ENCODE measurements at places on chromosomes 5 and 9.

- no peak for DNase-seq
Observed at GRCh38 chr5:153674356-153674755, 183.9 kb downstream of the GRIA1 start.

DNA sequence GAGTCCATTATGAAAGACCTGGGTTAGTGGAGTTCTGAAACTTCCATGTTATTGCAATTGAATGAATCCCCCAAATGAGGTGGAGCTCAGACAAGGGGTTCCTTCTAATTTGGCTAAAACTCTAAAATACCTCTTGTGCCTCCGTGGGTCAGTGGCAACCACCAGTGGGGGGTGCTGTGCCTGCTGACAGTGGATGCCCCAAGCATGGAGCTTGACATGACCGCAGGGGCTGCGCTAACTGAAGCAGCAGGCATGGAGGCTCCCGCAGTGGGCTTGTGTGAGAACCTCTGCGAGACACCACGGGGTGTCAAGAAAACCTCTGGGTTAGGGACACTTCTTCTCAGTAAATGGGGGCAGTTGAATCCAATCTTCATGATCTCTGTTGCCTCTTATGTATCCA, 200.5 kb downstream of the DRD1 start:
- DNase-seq, result no peak

DNA sequence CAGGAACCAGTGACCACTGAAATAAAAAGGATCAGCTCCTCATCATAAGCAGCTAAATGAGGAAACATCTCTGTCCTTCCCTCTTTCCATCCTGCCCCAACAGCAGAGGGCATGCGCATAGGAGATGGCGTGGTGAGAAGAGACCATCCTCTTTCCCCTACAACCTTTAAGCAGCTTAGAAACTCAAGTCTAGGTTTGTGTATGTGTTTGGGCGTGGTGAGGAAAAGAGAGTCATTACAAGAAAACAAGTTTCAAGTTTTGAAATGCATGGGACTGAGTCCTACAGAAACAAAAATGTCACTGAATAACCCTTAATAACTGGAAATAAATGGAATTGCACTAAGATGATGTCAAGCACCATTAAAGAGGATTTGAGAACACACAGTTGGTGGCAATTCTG, 96.4 kb upstream of the IL12B start:
- no peak for DNase-seq

DNA sequence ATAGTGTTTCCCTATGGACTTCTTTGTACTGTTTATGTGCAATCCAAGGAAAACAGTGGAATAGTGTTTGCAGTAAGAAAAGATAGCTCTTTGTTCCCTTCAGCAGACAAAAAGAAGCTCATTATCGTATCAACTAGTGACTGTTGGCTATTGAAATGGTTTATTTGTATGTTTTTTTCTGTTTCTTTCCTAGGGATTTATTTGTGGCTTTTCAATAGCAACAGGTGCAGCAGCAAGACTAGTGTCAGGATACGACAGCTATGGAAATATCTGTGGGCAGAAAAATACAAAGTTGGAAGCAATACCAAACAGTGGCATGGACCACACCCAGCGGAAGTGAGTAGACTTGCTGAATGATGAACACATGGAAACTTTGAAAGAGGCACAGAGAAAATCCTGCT, 65.1 kb downstream of the SLC44A1 start:
- DNase-seq, result no peak

GRCh38 chr9:91751922-91752321, 198.1 kb downstream of the ROR2 start:
- no peak for DNase-seq

DNA sequence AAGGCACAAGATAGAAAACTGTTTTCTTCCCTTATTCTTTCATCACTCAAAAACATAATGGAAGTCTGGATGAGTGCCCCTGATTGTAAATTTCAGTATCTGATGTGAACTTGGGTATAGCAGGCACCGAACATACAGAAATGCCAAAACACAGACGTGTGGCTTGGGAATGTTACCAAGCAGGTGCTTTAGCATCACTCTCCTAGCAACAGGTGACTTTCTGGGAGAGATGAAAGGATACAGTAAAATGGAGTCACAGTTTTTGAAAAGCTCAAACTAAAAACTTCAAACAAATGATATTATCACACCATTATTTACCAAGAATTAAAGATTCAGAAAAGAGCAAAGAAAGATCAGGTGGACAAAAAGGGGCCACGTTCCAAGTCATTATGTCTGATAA, 130.2 kb downstream of the DROSHA start:
- DNase-seq, result no peak

DNA sequence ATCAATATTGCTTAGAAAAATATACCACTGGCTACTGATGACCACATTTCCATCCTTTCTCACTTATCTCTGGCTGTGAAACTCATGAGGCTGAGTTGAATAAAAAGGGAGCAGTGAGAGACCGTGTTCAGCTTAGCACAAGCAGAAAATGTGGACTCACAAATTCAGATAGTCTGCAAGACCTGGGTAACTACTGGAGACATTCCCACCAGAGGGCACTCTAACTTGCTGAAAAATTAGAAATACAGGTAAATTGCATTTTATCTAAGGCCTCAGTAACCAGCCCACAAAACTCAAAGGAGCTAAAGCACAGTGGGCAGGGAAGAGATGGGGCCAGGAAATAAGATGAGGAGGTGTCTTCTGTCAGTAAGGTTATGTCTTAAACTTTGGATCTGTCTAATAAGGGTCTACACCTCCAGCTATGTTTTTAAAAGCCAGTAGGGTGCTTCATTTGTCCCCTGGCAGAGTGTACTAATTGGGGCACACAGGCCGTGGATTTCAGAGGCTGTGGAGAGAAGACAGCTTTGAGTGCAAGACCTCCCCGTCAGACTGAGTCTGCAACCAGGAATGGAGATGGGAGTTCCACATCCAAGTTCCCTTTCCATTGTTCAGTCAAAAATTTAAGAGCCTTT, 8.7 kb upstream of the NDUFB6 start:
- no peak for DNase-seq

DNA sequence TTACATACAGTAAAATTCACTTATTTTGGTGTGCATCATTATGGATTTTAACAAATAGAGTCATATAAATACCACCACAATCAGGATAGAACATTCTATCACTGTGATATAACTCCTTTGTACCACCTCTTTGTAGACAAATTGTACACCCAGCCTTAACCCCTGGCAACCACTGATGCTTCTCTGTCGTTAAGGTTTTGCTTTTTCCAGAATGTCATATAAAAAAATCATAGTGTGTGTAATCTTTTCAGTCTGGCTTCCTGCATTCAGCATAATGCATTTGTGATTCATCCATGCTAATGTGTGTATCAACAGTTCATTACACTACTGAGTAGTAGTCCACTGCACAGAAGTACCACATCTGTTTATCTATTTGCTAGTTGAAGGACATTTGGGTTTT, 81.2 kb downstream of the ARSB start:
- no peak for DNase-seq

DNA sequence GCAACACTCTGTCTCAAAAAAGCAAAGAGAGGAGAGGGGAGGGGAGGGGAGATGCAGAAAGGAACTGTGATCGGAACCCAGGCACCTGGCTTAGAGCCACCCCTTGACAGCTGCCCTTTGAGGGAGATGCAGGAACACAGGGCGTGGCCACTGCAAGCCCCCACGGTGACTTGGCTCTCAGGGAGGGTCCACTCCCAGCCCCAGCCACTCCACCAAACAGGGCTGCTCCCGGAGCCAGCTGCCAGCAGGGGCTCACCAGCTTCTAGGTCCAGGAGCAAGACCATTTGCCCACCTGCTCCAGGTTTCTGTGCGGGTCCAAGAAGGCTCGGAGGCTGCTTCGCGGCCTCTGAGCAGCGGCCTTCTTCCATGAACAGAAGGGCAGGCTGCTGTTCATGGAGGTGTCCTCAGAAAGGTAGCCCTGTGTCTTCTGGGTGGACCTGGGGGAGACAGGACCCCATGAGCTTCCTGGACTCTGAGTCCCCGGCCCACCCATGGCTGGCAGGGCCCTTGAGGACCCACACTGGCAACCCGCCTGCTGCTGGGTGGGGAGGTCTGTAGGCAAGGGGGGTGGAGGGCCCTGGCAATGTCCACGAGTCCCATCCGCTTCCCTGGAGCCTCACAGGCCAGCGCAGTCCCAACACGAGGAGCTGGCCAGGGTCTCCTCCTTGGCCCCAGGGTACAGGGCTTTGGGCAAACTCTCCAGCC, 7.9 kb downstream of the C9orf50 start:
- DNase-seq, result no peak

GRCh38 chr5:5258564-5258963, 118.4 kb downstream of the ADAMTS16 start:
- no peak for DNase-seq

DNA sequence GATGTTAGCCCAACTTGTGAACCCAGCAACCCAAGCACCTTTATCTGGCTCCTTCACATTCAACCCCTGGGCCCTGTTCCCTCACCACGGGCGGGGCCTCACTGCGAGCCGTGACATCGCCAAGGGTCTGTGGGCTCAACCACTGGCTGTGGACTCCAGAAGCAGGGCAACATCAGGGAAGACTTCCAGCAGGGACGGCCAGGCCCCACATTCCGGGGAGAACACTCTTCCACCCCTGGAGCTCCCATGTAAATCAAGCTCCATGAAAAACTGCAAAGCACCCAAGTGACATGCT, 175.3 kb downstream of the ERCC6L2 start:
- no peak for DNase-seq

GRCh38 chr9:94937214-94937903, 210.9 kb downstream of the AOPEP start:
- DNase-seq, result no peak

- no peak for DNase-seq
Observed at GRCh38 chr9:105886136-105886535, 191.8 kb downstream of the TMEM38B start.

DNA sequence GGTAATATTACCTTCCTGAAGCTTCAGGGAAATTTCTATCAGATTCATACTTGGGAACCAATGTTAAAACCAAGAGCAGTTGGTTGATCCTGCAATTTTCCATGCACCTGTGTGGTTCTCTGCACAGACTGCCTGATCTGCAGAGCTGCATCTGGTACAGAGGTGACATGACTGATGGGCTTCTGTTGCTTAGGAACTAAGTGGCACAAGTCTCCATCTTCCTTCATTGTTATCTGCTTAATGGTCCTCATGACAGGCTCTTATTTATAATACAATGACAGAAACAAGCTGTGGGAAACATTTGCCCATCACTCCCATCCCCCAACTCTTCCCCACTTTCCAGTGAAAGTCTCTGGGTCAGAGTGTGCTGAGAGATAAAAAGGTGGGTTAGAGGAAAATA, 799.1 kb downstream of the TAF11L14 start:
- no peak for DNase-seq

Data from pulmonary artery endothelial cell (primary cell).